ENCODE measurements at places on chromosomes 7 and 10.

GRCh38 chr7:95011146-95011928 lies 103.9 kb downstream of the PPP1R9A start:
- H3K27ac ChIP-seq: no peak overlapping the region
- no peak for DNase-seq
- H3K27me3 ChIP-seq: no peaks in the 10 kb centered on the region
- no peak overlapping the region for H3K4me3 ChIP-seq

DNA sequence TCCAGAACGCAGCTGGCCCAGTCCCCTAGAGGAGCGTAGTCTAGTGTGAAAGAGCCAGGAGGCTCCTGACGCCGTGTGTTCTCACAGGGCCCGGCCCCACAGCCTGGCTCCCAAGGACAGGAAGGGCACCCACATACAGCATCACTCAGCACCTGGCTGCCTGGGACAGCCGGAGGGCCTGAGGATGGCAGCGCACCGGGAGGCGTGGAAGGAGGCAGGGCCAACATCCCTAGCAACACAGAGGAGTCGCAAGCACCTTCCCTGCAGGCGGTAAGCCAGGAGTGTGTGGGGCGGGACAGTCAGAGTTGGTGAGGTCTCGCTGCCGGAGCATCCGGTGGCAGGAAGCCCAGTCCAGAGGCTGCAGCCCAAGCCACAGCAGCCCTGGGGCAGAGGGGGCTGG lies 125.8 kb downstream of the MAD1L1 start:
- H3K4me1 ChIP-seq: peaks cover 39% of the 10 kb centered on the region
- no peak overlapping the region for H3K27ac ChIP-seq
- peaks cover 4% of the 10 kb centered on the region for H3K27me3 ChIP-seq
- DNase-seq: no peak
- H3K4me3 ChIP-seq: no peak overlapping the region

- H3K27me3 ChIP-seq: no peaks in the 10 kb centered on the region
- peaks cover 24% of the 10 kb centered on the region for H3K4me1 ChIP-seq
- H3K4me3 ChIP-seq: no peak overlapping the region
- peaks cover 31% of the 10 kb centered on the region for H3K36me3 ChIP-seq
- peak overlapping the region; percentile 60 for H3K27ac ChIP-seq
Measured at GRCh38 chr10:101858723-101859500, 15.3 kb upstream of the KCNIP2 start.

DNA sequence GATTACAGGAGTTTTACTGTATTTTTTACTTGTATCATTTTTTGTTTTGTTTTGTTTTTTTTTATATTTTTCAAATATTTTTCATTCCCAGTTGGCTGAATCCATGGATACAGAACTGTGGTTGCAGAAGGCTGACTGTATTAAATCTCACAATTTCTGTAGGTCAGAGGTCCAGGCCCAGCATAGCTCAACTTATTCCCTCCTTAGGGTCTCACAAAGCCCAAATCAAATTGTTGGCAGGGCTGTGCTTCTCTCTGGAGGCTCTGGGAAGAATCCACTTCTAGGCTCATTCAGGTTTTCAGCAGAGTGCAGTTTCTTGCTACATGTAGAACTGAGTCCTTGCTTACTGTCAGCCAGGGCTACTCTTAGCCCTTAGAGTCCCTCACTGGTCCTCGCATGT lies 22.6 kb downstream of the TSPAN14 start:
- DNase-seq: no peak
- H3K4me1 ChIP-seq: peaks cover 61% of the 10 kb centered on the region
- H3K4me3 ChIP-seq: no peak overlapping the region
- H3K27me3 ChIP-seq: no peaks in the 10 kb centered on the region
- H3K27ac ChIP-seq: no peak overlapping the region

DNA sequence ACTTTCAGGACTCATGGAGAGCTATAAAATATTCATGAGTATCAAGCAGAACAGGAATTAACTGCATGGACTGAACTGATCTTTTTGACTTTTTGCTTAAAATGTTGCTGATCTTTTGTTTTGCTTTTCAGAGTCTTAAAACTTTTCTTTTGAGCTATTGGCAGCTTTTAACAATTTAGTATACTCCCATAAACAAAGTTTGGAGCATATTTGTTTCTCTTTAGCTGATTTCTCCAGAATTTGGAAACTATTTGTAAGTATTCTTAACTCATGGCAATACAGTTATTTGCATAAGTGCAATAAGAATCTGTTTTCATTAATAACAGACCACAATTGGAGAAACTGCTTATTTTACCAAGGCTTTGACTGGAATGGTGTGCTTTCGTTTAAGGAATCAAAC lies 73.4 kb upstream of the C1GALT1 start:
- no peak for DNase-seq
- H3K27me3 ChIP-seq: no peaks in the 10 kb centered on the region
- H3K4me1 ChIP-seq: peaks cover 13% of the 10 kb centered on the region
- peaks cover 11% of the 10 kb centered on the region for H3K36me3 ChIP-seq
- no peak overlapping the region for H3K4me3 ChIP-seq
- no peak overlapping the region for H3K27ac ChIP-seq

- DNase-seq: peak; percentile 73
- no peaks in the 10 kb centered on the region for H3K27me3 ChIP-seq
- H3K4me3 ChIP-seq: peak overlapping the region; percentile 89
- peaks cover 60% of the 10 kb centered on the region for H3K4me1 ChIP-seq
- peak overlapping the region; percentile 84 for H3K27ac ChIP-seq
Measured at GRCh38 chr10:119209035-119209735, 1.8 kb downstream of the GRK5 start.

DNA sequence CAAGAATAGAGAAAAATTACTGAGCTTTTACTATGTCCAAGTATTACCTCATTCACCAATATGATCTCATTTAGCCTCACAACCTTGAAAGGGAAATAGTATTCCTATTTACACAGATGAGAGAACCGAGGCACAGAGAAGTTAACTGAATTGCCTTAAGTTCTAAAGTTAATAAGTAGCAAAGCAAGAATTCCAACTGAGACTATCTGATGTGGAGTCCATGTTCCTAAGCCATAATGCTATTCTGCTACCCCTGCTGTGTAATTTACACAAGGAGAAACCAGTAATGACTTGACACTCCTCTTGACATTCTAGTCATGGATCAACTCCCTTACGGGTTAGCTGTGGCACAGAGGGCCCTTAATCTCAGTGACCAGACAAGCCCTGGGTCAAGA lies 60.7 kb downstream of the ABCB4 start:
- H3K27me3 ChIP-seq: no peaks in the 10 kb centered on the region
- no peaks in the 10 kb centered on the region for H3K4me1 ChIP-seq
- H3K4me3 ChIP-seq: no peak overlapping the region
- H3K36me3 ChIP-seq: no peaks in the 10 kb centered on the region
- DNase-seq: no peak

GRCh38 chr10:61024856-61025201 lies 80.8 kb upstream of the RHOBTB1 start:
- H3K36me3 ChIP-seq: no peaks in the 10 kb centered on the region
- no peak overlapping the region for H3K4me3 ChIP-seq
- no peaks in the 10 kb centered on the region for H3K4me1 ChIP-seq
- peaks cover 3% of the 10 kb centered on the region for H3K27me3 ChIP-seq

GRCh38 chr7:132755538-132756483 lies 179.5 kb upstream of the PLXNA4 start:
- H3K4me1 ChIP-seq: no peaks in the 10 kb centered on the region
- no peaks in the 10 kb centered on the region for H3K36me3 ChIP-seq
- DNase-seq: no peak
- H3K27me3 ChIP-seq: peaks cover 3% of the 10 kb centered on the region

GRCh38 chr7:94252124-94252523 lies 142.6 kb upstream of the COL1A2 start:
- no peaks in the 10 kb centered on the region for H3K27me3 ChIP-seq
- no peaks in the 10 kb centered on the region for H3K36me3 ChIP-seq
- H3K4me1 ChIP-seq: no peaks in the 10 kb centered on the region
- DNase-seq: no peak

DNA sequence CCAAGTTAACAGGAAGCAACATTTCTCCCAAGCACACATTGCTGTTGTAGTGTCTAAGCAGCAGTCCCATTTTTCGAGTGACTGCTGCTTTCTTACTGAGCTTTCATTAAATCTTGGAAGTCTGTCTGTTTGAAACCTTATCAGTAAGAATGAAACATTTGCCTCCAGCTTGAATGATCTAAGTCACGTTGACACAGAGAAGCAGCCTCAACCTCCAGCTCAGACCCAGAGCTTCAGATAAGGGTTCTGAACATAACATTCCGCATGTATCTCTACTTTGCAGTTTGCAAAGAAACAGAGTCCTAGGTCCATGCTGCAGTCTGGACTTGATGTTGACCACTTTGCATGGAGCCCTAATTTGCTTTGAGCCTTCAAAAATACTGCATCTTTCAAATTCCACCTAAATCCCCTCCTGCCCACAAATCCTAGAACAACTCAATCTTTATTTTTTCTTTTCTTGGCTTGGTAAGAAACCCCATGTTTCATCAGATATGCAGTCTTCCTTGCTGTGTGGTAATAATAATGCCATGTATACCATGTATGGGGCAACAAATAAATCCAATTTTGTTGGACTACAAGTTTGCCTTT lies 698.7 kb upstream of the IGFBP3 start:
- no peaks in the 10 kb centered on the region for H3K4me1 ChIP-seq
- no peak for DNase-seq
- no peaks in the 10 kb centered on the region for H3K36me3 ChIP-seq
- H3K27me3 ChIP-seq: no peaks in the 10 kb centered on the region
- H3K27ac ChIP-seq: no peak overlapping the region

Data from activated CD8-positive, alpha-beta memory T cell treated with anti-CD3 and anti-CD28 coated beads, Interleukin-2, amount 10 ng/mL, durations not matched to agents 7 days and 5 days (primary cell).